ENCODE measurements at places on chromosomes 4 and X. TPM values are rescaled to one million over a fixed set of nuclear protein-coding genes. Genes with fewer than 3 reads are reported as not detected.
A peak's percentile ranks its signal among the peaks of the same experiment; 100 is the strongest.

GRCh38 chr4:163415668-163416067 is 57.9 kb downstream of the TKTL2 start:
- no peak for DNase-seq

The TXK gene
- not detected for total RNA-seq

GRCh38 chr4:176084769-176085168 is 19.1 kb downstream of the WDR17 start:
- DNase-seq, result no peak

- peak; percentile 25 for DNase-seq
These were observed 61.0 kb downstream of the SEPSECS start for GRCh38 chr4:25098964-25099891.

The RNF212 gene
- 0.17 TPM for total RNA-seq

- peak; percentile 61 for DNase-seq
These were observed 72.4 kb downstream of the ANKRD50 start for GRCh38 chr4:124640022-124640730.
